ENCODE measurements at places on chromosomes 13 and 19.
A peak's percentile ranks its signal among the peaks of the same experiment; 100 is the strongest.

DNA sequence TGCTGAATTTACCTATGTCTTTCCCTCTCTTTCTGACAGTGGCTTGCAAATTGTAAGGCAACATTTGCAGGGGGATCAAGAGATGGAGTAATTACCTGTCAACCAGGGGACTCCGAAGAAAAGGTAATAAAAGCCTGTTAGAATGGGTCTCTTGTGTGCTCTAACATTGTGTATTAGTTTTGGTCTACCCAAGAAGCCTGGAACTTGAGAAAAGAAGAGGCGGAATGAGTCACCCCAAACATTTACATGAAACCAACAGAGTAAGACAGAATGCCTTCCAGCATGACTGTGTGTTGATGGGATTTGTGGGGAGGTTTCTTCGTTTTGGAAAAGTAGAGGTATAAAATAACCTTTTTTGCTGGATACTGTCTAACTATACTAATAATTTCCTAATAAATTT is 36.7 kb downstream of the ZAR1L start:
- no peak for DNase-seq

DNA sequence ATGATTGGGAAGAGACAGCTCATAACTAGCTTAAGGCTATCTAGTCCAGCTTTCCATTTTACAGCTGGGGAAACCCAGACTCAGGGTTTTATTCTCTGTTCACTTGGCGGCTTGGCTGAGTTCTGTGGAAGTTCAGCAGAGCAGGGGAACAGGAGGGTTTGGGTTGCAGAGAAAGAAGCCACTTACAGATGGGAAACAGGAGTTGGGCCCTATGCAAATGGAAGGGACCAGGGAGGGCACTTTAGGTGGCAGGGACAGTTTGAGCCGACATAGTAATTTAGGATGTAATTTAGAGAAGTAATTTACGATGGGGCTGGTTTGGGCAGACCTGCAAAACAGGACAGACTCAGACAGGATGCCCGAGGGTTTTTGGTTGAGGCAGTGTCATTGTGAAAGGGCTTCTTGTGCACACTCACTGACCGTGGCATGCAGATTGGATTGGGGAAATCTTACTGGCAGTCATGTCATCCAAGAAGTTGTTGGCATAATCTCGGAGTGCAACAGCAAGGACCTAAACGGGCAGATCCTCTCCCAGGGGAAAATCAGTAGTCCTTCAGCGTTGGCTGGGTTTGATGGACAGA is 47.3 kb upstream of the GPR183 start:
- DNase-seq = no peak

- DNase-seq = peak; percentile 3
Observed at GRCh38 chr19:30078381-30078910, 136.4 kb downstream of the URI1 start.

DNA sequence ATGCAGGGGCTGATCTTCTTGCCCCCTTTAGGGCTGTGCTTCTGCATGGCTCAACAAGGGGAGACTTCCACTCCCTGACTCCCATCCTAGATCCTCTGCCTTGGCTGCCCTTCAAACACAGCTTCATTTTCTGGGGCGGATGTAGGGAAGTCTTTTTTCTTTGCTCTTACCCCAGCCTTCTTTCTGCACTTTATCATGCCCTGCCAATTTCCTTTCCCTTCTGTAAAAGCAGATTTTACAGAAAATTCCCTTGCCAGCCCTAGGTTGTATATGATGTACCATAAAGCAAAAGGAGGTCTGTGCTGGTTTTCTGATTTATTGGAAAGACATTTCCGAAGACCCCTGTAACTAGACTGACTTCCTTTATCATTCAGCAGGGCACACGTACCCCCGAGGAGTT is 283.4 kb downstream of the SHISA2 start:
- no peak for DNase-seq

DNA sequence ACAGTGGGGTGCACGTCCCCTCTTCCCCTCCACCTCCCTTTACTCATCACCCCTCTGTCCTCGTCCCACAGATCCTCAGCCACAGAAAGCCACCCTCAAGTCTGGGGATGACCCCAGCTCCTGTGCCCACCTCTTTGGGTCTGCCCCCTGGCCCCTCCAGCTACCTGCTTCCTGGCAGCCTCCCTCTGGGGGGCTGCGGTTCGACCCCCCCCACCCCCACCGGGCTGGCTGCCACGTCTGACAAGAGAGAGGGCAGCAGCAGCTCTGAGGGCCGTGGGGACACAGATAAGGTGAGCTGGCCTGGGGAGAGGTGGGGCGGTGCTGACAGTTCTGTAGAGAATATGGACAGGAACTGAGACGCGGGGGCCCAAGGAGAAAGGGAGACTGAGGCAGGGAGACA is 11.1 kb downstream of the IRF3 start:
- no peak for DNase-seq

DNA sequence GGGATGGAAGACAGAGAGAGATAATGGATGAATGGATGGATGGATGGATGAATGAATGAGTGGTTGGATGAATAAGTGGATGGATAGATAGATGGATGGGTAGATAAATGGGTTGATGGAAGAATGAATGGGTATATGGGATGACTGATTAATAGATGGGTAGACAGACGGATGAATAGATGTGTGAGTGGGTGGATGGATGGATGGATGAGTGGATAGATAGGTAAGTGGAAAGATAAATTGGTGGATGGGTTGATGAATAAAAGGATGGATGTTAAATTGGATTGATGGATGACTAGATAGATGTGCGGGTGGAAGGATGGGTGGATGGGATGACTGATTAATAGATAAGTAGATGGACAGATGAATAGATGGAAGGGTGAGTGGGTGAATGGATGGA is 1.4 kb downstream of the CASP14 start:
- DNase-seq = no peak

GRCh38 chr13:88675347-88675996 is 1004.3 kb downstream of the SLITRK5 start:
- no peak for DNase-seq

DNA sequence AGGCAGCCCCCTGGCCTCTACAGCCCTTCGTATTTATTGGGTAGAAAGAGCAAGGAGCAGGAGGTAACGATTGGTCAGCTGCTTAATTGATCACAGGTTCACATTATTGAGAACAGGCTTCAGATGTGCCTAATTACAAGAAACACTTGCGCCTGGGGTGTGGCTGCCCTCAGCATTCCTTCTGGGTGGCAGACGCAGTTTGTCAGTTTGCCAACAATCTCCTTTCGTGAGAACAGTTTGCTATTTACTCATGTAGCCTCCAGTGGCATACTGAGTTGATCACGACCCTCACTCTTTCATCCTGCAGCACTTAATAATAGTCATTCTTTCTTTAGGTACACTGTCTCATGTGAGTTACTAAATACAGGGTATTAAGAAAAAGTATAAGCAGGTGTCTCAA is 985.6 kb downstream of the SLITRK5 start:
- no peak for DNase-seq

GRCh38 chr13:106586648-106587166 is 18.8 kb upstream of the ARGLU1 start:
- DNase-seq = no peak
